ENCODE measurements at places on chromosomes 3 and 15.

DNA sequence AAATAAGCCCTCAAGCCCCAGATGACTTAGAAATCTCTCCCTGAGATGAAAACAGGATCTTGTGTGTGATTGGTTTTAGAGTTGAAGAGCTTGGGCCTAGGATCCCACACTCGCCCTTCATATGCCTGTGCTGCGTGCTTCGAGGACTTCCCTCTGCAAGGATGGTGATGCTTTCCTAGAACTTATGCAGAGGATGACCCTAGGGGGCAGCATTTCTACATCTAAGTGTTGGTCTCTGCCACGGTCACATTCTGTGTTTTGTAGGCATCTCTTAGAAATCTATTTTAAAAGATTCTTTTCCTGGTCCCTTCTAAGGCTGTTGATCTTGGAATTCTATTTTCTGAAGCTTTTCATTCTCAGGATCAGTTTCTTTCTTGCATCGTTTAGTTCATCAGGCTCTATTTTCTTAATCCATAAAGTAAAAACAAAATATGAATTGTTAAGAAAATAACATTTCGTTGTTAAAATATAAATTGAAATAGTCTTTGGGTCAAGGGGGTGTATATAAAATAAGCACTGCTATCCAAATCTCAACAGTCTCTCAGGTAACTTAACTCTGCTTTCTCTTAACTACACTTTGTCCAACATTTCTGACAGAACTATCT, 45.7 kb downstream of the WDR76 start:
- DNase-seq = no peak

DNA sequence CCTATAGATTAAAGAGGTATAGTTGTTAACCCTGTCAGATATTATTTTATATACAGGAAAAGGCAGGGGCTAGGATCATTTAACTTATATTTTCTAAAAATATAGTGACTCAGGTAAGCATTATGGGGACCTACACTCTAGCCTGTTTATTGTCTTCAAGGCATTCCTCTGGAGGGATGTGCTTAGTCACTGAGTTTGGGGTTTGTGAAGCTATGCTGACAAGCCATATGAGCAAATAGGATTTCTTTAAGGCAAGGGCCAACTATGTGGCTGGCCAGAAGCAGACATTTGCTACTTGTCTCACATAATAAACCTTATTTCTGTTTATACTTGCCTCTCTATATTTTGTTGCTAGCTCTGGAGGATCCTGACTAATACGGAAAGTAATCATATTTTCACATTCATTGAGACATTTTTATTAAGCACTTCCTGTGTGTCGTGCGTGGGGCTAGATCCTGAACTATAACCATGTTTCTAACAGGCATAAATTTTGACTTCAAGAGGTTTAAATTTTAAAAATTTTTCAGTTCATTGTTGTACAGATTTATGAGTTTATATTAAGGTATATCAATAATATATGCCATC, 153.4 kb downstream of the OTOL1 start:
- DNase-seq = no peak

DNA sequence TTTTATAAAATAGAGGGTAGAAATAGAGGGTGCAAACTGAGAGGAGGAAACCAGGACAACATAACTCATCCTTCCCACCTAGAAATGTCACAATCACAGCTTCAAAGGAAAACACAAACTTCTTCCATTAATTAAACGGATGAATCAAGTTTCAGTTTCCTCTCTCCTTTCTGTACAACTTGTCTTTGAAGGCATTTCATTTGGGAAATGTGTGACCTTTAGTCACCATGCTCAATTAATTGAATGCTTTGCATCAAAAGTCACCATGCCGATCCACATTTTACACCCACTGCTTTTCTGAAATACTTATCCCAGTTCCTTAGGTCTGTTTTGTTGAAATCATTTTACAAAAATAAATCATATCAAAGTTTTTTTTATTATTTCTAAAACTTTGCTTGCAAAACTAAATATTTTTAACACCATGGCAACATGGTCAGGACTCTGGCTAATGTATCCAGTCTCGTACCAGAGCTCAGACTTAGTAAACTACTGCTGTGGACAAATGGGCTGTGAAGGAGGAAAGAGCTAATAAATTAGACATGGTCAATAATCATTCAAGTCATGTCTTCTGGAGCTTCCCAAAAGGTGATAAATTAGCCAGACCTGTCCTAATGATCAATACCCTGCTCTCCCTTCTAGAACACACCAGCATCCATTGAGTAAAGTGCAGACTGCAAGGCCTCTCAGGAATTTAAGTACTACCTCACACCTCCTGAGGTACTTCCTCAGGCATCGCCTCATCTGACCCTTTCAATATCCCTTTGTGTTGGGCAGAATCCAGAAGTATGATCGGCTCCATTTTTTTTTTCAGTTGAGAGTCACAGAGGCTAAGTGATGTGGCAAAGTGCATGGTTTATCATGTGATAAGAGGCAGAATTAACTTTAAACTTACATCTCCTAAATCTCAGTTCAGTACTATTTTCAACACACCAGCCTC, 161.3 kb downstream of the GREM1 start:
- DNase-seq = no peak

DNA sequence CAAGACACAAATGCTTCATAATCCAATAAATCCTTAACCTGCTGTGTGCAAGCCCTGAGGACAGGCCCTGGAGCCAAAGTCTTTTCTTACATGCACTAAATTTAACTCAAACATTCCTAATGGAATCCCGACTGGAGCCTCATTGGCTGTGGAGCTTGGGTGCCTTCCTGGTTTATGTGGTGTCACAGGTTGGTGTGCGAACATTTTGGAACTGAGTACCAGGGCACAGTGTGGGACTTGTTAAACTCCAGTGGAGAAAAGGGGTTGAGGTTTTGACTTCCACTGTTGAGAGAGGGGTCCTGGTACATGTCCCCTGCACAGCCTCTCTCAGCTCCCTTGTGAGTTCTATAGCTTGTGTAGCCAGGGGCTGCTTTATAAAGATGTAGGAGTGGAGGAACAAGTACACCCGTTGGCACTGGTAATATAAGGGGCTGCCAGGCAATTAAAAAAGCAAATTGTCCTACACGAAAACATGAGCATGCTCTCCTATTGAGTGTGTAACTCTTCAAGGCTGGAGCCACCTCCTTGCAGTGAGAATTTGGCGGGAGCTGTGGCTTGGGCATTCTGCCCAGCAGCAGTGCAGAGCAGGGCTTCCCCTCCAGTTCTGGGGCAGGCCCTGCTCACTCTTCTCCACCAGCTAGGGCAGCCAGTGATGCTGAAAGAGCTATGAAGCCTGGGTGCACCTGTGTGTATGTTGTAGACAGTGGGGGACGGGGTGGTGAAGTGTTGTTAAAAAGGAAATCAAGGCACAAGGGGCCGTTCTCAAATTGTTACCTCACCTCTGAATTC, 218.1 kb downstream of the CLSTN2 start:
- DNase-seq = peak; percentile 50

DNA sequence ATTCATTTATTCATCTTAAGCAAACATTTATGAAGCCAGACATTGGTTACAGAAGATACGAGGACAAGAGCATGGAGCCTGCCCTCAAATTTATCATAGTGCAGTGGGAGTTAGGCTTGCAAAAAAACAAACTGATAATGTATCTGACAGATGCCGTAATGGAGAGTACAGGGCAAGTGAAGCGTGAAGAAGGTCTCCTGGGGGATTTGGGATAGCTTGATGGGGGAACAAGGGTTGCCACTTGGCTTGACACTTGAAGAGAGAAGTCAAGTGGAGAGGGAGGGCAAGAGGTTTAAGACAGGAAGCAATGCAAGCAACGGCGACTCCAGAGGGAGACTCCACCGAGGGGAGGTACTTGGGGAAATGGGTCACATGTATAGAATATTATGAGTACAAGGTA, 129.3 kb downstream of the SSR3 start:
- DNase-seq = no peak

DNA sequence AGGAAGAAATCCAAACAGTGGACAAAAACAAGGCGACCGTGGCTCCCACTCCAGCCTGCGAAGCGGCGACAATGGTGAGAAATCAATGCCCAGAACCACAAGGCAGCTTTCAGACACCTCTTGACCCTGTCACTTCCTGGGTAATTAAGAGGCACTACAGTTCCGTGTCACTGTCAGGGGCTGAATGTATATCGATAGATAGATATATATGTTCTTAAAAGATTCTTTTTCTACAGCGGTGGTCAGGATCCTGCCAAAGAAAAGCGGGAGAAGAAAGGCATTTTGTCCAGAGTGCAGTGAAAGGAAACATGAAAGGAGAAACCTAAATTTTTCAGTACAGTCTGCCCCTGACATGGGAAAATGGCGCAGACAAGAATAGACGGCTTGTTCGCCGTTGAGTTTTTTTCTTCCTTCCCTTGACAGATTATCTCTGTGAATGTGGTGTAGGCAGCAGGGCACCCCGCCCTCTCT, 56.2 kb upstream of the HES1 start:
- no peak for DNase-seq

DNA sequence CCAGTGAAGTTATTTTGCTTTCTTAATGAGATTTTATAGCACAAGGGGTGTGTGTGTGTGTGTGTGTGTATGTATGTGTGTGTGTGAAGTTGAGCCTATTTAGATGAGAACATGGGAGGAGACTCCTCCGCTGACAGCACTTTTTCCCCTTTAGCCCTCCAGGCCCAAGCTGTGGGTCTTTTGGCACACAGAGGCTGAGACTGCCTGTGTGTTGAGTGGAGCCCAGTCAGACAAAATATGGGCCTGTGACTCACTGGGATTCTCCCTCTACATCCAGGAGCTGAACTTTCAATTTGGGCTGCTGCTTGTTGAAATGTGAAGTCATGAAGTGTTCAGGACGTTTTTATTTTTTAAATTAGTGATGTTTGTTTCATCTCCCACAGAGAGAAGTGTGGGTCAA, 108.0 kb downstream of the MFSD1 start:
- no peak for DNase-seq

GRCh38 chr3:46100812-46101211, 73.5 kb upstream of the XCR1 start:
- no peak for DNase-seq

- no peak for DNase-seq
Measured at GRCh38 chr15:92833106-92833433, 67.1 kb upstream of the CHD2 start.

- DNase-seq = peak; percentile 70
Measured at GRCh38 chr3:136819731-136820679, 1.1 kb downstream of the SLC35G2 start.

GRCh38 chr3:27610800-27611525, 111.2 kb downstream of the EOMES start:
- DNase-seq = no peak

- DNase-seq = no peak
Measured at GRCh38 chr15:58442122-58442521, 10.3 kb downstream of the LIPC start.

GRCh38 chr3:4306091-4306490, 2.9 kb downstream of the SETMAR start:
- DNase-seq = no peak

DNA sequence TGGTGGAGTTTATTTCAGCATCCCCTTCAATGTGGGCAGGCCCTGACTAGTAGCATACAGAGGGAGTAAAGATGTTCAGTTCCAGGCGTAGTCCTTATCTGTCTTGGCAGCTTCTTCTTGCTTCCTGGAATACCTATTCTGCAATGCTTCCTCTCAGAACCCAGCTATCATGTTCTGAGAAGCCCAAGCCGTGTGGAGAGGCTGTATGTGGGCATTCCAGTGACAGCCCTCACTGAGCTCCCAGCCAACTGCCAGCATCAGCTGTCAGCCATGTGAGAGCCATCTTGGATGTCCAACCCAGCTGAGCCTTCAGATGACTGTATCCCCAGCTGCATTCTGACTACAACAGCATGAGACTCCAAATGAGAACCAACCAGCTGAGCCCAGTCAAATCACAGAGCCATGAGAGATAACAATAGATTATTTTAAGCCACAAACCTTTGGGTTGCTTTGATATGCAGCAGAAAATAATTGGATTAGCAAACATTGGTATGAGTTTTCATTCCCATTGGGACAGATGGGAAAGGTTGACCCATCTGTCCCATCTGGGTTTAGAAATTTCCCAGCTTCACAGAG, 8.4 kb upstream of the CMTM7 start:
- no peak for DNase-seq

DNA sequence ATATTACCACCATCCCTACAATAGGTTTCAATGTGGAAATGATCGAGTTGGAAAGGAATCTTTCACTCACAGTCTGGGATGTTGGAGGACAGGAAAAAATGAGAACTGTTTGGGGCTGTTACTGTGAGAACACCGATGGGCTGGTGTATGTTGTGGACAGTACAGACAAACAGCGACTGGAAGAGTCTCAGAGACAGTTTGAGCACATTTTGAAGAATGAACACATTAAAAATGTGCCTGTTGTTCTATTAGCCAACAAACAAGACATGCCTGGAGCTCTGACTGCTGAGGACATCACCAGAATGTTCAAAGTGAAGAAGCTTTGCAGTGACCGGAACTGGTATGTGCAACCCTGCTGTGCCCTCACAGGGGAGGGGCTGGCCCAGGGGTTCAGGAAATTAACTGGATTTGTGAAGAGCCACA, 510 bp downstream of the ARL14 start:
- DNase-seq = no peak

GRCh38 chr3:172527306-172527705, 4.1 kb upstream of the TNFSF10 start:
- no peak for DNase-seq

- DNase-seq = no peak
Measured at GRCh38 chr15:57762302-57762701, 55.8 kb downstream of the POLR2M start.

GRCh38 chr3:70308760-70309159, 3.7 kb downstream of the MDFIC2 start:
- DNase-seq = no peak

DNA sequence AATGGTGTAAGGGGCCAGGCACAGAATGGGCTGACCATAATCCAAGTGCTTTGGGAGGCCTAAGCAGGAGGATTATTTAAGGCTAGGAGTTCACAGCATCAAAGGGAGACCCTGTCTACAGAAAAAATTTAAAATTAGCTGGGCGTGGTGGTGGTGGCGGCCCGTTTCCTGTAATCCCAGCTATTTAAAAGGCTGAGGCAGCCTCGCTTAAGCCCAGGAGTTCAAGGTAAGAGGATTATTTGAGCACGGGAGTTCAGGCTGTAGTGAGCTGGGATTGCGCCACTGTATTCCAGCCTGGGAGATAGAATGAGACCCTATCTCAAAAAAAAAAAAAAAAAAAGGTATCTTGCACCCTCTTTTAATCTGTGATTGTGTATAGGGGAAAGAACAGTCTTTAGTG, 1.9 kb downstream of the TMA7 start:
- no peak for DNase-seq

GRCh38 chr3:122012821-122013220, 9.2 kb downstream of the ILDR1 start:
- no peak for DNase-seq

- DNase-seq = no peak
Measured at GRCh38 chr15:44145495-44145894, 49.6 kb downstream of the FRMD5 start.

GRCh38 chr3:191119415-191120295, 79.4 kb upstream of the OSTN start:
- no peak for DNase-seq

GRCh38 chr15:64251658-64252057, 88.8 kb upstream of the PPIB start:
- no peak for DNase-seq

- no peak for DNase-seq
Measured at GRCh38 chr3:61807865-61808276, 246.5 kb downstream of the PTPRG start.

Measured in psoas muscle (tissue), 8 donors.